EH (cell line): ENCODE measurements at places on chromosomes 16 and 17.

DNA sequence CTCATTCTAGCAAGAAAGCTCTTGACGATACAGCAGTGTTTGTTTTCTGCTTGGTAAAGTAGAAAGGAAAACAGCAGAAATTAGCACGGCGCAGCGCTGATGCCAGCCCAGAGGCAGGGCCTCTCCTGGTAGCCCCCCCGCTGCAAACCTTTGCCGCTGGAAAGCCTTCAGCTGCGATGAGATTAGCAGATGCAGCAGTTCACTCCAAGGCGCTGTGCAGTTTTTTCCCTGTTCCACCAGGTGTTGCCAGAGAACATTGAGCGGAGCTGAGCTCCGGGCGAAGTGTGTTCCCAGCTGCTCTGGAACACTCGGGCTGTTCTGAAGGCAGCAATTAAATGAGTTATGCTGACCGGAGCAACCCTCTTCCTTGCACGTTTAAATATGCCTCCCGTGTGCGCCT is 72.5 kb downstream of the RBFOX1 start:
- DNase-seq: no peak

- peak; percentile 59 for DNase-seq
Measured at GRCh38 chr16:78444-79150, 572 bp downstream of the MPG start.

DNA sequence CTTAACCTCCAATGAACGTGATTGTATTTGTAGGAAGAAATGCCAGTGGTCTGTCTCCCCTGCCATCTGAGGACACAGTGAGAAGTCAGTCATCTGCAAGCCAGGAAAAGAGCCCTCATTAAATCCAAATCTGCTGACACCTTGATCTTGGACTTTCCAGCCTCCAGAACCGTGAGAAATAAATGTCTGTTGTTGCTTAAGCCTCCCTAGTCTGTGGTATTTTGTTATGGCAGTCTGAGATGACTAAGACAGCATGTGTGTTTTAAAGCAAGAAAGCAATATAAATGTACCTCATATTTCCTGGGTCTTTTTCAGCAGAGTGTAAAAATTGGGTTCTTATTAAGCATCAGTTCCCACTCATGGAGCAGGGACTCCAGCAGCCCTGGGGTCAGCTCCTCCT is 177.9 kb upstream of the NLRP1 start:
- peak; percentile 39 for DNase-seq

DNA sequence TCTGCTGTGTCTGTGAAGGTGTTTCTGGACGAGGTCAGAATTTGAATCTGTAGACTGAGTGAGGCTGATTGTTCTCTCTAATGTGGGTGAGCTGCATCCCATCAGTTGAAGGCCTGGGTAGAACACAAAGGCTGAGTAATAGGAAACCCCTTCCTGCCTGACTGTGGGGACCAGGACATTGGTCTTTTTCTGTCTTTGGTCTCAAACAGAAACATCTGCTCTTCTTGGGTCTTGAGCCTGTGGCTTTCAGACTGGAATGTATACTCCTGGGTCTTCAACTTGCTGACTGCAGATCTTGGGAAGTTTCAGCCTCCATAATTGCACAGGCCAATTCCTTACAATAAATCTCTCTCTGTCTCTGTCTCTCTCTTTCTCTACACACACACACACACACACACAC is 19.6 kb upstream of the LRRC75A start:
- DNase-seq: no peak

DNA sequence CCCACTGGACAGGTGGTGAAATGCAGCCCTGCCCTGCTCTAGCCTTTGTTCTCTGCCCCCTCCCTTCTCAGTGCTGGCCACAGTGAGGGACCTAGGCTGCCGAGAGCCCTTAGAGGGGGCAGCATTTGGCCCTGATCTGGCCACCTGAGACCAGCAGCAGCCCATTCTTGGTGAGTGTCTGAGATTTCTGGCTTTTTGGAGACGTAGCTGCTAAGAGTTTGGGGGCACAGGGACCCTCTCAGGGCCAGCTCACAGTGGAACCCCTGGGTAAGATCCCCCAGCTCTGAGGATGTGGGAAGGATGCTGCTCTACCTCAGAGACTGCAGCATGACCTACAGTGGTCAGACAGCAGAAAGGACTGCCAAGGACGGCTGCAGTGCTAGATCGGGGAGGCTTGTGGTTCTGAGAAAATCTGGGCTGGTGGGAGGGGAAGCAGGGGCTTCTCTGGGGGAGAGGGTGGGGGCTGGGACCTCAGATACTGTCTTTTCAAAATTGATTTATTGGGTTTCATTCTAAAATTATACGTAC is 13.3 kb downstream of the GRB7 start:
- DNase-seq: no peak

DNA sequence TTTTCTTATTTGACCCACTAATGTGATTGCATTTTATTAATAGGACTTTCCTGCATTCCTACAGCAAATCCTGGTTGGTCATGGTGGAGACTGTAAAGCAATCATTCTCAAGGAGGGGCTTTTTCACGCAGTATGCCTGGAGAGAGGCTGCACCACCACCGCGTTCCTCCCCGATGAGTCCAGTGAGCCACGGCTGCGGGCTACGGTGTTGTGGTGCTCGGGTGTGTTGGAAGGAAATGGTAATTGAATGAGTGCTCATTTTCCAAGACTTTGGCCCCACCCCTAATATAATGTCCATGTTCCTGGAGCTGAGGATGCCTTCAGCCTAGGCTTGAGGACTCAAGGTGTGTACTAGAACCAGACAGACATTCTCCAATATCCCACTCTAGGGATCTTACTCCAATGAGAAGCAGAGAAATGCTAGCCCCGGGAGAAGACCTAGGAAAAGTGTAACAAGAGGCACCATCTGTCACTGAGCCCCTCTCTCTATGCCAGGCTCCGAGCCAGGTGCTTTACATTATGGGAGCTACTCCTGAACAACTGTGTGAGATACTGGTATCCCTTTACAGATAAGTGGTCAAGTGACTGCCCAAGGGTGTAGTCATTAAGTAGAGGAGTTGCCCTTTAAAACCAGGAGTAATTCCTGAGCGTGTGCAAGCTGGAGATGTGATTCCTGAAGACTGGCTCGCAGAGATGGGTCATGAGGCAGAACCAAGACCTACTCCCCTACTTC is 39.4 kb downstream of the HEATR6 start:
- peak; percentile 64 for DNase-seq

DNA sequence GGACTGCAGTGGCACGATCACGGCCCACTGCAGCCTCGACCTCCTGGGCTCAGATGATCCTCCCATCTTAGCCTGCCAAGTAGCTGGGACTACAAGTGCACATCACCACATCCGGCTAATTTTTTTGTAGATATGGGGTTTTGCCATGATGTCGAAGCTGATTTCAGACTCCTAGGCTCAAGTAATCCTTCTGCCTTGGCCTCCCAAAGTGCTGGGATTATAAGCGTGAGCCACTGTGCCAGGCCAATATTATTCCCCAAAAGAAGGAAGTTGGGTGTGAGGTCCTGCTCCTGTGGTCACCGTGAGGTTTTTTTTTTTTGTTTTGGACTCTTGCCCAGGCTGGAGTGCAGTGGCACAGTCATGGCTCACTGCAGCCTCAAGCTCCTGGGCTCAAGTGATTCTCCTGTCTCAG is 1.5 kb downstream of the AMZ2 start:
- DNase-seq: no peak

DNA sequence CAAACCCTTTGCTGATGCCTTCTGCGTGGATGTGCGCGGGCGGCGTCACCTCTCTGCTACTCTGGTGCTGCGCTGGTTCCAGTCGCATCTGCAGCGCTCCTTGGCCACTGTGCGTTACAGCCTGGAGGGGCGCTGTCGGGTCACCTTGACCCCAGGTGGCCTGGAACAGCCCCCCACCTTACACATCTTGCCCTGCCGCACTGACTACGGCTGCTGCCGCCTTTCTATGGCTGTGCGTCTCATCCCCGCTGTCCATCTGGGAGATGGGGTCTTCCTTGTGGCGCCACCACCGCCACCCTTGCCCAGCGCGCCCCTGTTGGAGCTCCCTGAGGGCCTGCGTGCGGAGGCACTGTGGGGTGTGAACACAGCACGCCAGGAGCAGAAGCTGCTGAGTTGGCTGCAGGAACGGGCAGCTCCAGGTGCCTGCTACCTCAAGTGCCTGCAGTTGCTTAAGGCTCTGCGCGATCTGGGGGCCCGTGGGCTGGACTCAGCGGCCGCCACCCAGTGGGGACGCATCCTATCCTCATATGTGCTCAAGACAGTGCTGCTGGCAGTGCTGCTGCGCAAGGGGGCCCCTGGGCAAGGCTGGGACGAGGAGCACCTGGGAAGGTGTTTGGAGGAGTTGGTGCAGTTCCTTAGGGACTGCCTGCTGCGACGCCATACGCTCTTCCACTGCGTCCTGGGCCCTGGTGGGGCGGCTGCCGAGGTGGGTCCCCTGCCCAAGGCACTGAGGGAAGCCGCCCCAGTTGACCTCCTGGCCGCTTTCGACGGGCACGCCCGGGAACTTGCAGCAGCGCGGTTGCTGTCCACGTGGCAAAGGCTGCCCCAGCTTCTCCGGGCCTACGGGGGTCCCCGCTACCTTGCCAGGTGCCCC is 1.6 kb downstream of the ITPRIPL2 start:
- DNase-seq: no peak

DNA sequence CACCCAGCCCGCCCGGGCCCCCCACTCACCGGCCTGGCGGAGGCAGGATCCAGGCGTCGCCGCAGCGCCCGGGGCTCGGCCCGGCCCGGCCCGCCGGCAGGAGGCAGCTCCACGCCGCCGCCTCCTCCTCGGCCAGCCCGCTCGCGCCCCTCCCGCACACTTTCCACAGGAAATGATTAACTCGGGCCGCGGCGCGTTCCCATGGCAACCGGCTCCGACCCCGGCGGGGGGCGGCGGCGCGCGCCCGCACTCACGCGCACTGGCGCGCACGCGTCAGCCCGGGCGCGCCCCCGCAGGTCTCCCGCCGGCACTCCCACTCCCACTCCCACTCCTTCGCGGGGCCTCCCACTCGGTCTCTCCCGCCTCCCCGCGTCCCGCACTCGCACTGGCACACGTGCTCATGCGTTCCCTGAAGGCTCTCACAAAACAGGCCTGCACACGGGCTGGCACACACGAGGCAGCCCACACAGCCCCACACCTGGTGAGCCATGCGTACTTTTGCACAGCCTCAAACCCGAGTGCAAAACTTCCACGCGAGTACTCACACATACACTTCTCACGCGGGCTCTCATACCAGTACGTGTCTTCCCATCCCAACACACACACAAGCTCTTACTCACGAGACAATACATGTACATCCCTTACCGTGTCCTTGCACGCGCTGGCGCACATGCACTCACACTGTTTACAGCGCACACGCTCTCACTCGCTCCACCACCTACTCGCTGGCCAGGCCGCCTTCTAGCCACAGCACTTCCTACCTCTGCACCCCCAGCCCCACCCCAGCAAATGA is at the start of gene KIFC3:
Gene KIFC3, minus strand, starts transcription at position 151 of the 793 bp plus-strand sequence. CDS start 4,248 bp downstream, outside the sequence.
- DNase-seq: peak; percentile 85

DNA sequence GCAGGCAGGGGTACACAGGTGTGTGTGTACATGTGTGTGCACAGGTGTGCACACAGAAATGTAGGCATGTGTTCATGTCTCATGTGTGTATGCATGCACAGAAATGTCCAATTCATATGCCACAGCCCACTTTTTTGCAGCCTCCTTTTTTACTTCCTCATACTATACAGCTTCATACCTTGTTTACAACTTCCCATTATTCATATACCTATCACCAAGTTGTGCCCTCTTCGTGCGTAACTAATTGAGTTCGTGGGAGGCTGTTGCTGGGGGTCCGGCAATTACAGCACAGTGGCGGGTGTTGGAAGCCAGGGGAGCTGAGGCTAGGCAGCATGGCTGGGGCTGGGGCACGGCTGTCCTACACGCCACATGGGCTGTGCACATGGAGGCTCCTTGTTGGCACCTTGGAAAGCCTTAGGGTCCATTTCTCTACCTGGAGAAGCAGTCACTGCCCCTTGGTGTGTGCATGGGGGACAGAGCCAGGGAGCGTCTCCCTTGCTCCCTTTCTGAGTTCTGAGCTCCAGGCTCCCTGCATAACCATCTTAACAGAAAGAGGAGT is 266.7 kb downstream of the ENGASE start:
- no peak for DNase-seq

DNA sequence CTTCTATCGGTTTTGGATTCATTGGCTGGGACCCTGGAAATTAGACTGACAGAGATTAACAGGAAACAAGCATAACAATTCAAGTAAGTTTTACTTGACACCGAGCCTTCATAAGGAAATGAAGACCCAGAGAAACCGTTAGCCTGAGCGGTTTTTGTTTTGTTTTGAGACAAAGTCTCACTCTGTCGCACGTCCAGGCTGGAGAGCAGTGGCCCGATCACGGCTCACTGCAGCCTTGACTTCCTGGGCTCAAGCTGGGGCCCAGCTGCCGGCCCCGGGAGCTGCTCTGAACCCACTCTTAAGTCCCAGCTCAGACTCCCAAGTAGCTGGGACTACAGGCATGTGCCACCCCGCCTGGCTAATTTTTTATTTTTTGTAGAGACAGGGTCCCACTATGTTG is 321.3 kb downstream of the SEC14L1 start:
- DNase-seq: no peak

DNA sequence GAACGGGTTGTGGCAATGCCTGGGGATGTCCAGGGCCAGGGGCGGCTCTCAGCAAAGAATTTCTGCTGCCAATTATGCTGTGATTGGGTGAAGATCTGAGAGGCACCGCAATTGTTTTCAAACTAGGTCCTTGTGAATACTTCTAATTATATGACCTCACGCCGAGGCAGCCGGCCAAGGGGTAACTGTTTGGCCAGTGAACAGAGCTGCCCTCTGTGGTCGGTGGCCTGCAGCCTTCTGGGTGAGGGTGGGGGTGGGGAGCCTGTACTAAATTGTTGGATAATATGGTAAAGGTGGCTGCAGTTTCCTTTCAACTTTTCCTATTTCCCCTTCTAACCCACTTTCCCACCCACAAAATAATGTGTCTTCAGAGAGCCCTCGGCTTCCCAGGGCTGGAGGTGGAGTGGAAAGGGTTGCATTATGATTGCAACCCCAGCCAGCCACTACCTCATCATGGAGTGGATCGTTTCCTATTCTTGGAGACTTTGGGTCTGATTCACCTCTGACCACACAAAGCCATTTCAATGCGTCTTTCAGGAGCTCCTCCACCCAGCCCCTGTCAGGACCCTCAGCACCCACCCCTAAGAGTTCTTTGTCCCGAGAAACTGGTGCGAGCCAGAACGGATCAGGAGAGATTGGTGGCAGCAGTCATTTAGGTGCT is 2.0 kb upstream of the DNAI2 start:
- no peak for DNase-seq

GRCh38 chr16:66832190-66832589 is 1.4 kb upstream of the NAE1 start:
- no peak for DNase-seq

GRCh38 chr17:27327871-27328270 is 34.0 kb downstream of the WSB1 start:
- no peak for DNase-seq

- DNase-seq: no peak
Measured at GRCh38 chr16:75024594-75024993, 25.8 kb downstream of the ZNRF1 start.

- DNase-seq: no peak
Measured at GRCh38 chr17:77662833-77663232, 295.7 kb upstream of the TNRC6C start.
